ENCODE measurements at places on chromosomes 4 and X. TPM values are rescaled to one million over a fixed set of nuclear protein-coding genes. Genes with fewer than 3 reads are reported as not detected.

Gene PCDH11X
- not detected for total RNA-seq

Gene SUV39H1
- 4.3 TPM for total RNA-seq

Gene YIPF7
- not detected for total RNA-seq

Gene STPG2
- total RNA-seq, result not detected

Gene TKTL2
- not detected for total RNA-seq

Gene NLGN4X
- total RNA-seq, result 0.34 TPM

Gene ZAR1
- not detected for total RNA-seq

Gene DMRTC1B
- total RNA-seq, result not detected

Gene IL21
- not detected for total RNA-seq

Gene LAP3
- 395 TPM for total RNA-seq

Gene BTC
- total RNA-seq, result 0.17 TPM

Gene TMEM255A
- total RNA-seq, result not detected

Gene MAOB
- total RNA-seq, result 0.23 TPM

Gene SLC49A3
- 9.9 TPM for total RNA-seq

Gene SHOX
- total RNA-seq, result not detected

Gene UCP1
- total RNA-seq, result not detected

Gene TMPRSS11F
- total RNA-seq, result not detected

Gene GCNA
- total RNA-seq, result 3.2 TPM

Gene AWAT2
- 1.2 TPM for total RNA-seq

Gene VCX2
- total RNA-seq, result not detected

Gene POF1B
- 2.9 TPM for total RNA-seq

Gene FAM9C
- not detected for total RNA-seq

Gene CPXCR1
- not detected for total RNA-seq

Gene DCX
- total RNA-seq, result not detected

Gene RPS6KA6
- 1.4 TPM for total RNA-seq

Gene XK
- 0.05 TPM for total RNA-seq

Gene NEUROG2
- total RNA-seq, result not detected

Gene PPP1R2C
- total RNA-seq, result not detected

Gene UGT2B15
- not detected for total RNA-seq

Gene IL2RG
- total RNA-seq, result not detected

Gene CHIC1
- total RNA-seq, result 13.2 TPM

Gene MCF2
- not detected for total RNA-seq

Gene USP53
- 23.8 TPM for total RNA-seq

Gene CNKSR2
- 0.17 TPM for total RNA-seq

Gene FAM9B
- not detected for total RNA-seq

Gene TMEM154
- total RNA-seq, result 3.1 TPM

Gene FHDC1
- 0.68 TPM for total RNA-seq

Gene RIPPLY1
- total RNA-seq, result not detected

Gene CYP2U1
- total RNA-seq, result 7.7 TPM

Gene MAGED4
- total RNA-seq, result 28.9 TPM

Gene GAGE1
- not detected for total RNA-seq

Gene CYBB
- total RNA-seq, result not detected

Gene DGKK
- total RNA-seq, result not detected

Gene TMPRSS11A
- not detected for total RNA-seq

Gene SLC26A1
- 0.19 TPM for total RNA-seq

Gene LDB2
- total RNA-seq, result 258 TPM

Gene P2RY4
- not detected for total RNA-seq

Gene CSAG2
- not detected for total RNA-seq

Gene FAM13A
- total RNA-seq, result 1.3 TPM

Gene SPOCK3
- total RNA-seq, result not detected

Gene PABPC1L2A
- total RNA-seq, result not detected

All from dermis blood vessel endothelial cell (primary cell).